Kidney glomerular epithelial cell (primary cell): ENCODE measurements at places on chromosomes 3 and 15.

GRCh38 chr15:87312221-87312620 lies 944.3 kb downstream of the NTRK3 start:
- no peak for DNase-seq

GRCh38 chr15:38602910-38603670 lies 38.5 kb upstream of the RASGRP1 start:
- DNase-seq, result no peak

GRCh38 chr3:152719264-152719663 lies 115.7 kb upstream of the P2RY1 start:
- DNase-seq, result no peak

GRCh38 chr15:75923756-75924155 lies 20.1 kb downstream of the FBXO22 start:
- no peak for DNase-seq

- DNase-seq, result peak; percentile 51
Observed at GRCh38 chr3:10164546-10165393, at the start of gene IRAK2. IRAK2 (plus strand) TSS chr3:10164919; CDS start chr3:10164955, 36 bp downstream.

- DNase-seq, result no peak
Observed at GRCh38 chr15:88089024-88089620, 167.4 kb downstream of the NTRK3 start.

DNA sequence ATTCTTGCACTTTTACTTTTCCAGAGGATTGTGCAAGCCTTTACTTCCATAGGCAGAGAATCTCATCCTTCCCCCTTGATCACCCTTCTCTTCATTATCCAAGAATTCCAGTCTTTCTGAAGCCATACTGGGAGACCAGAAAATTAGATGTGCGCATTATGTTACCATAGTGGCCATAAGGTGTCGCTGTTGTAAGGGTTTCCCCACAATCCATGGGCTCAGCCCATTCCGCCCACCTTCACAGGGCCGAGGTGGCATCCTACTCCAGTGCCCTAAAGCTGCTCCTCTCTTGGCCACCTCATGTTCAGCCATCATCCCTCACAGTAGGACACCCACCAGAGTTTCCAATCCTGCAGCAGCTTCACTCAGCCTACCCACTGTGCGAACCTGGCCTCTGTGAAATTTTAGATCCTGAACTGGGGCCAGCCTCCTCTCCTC lies 35.0 kb downstream of the CTSH start:
- no peak for DNase-seq

- no peak for DNase-seq
Observed at GRCh38 chr3:165390166-165390565, 194.0 kb upstream of the SLITRK3 start.

- DNase-seq, result no peak
Observed at GRCh38 chr15:88484682-88485331, 17.3 kb downstream of the MRPS11 start.

DNA sequence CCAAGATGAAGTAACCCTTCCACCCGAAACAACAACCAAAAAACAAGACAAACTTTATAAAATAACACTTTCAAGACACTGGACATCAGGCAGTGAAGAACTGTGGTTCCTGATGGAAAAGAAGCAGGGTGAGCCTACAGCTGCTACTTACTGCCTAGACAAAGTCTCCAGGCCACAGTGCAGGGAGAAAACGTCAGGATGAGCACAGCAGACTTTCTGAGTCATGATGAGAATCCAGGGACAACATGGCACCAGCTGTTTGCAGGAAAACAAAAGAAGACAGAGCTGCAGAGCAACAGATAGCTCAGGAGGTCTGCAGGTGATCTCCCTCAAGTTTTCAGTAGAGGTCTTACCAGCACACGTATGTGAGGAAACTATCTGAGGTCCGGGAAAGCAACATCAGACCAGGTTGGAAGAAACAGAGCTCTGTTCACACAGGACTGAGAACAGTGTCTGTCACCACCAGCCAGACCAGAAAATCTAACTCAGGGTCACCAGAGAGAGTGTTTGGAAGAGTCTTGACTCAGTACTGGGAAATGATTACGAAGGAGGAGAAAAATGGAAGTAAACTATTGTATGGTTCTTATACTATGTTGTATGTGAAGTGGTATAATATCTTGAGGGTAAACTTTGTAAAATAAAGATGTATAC lies 108.9 kb downstream of the ANO10 start:
- no peak for DNase-seq

- DNase-seq, result no peak
Observed at GRCh38 chr3:109116031-109116430, 1.9 kb downstream of the MORC1 start.

DNA sequence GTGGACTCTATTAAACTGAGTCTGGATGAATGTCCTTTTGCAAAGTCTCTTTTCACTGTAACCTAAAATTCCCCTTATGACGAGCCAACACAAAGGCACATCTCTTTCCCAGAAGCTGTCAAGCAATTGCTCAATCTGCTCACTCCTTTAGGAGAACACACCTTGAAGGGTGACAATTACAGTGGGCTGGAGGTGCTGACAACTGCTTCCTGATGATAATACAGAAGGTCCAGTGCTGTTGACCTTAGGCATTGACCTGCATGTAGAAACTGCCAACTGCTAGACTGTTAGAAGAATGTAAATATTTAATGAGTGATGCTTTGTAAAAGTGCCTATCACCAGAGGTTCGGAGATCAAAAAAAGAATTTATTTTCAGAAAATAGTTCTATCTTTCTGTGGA lies 757.7 kb downstream of the GRM7 start:
- no peak for DNase-seq

DNA sequence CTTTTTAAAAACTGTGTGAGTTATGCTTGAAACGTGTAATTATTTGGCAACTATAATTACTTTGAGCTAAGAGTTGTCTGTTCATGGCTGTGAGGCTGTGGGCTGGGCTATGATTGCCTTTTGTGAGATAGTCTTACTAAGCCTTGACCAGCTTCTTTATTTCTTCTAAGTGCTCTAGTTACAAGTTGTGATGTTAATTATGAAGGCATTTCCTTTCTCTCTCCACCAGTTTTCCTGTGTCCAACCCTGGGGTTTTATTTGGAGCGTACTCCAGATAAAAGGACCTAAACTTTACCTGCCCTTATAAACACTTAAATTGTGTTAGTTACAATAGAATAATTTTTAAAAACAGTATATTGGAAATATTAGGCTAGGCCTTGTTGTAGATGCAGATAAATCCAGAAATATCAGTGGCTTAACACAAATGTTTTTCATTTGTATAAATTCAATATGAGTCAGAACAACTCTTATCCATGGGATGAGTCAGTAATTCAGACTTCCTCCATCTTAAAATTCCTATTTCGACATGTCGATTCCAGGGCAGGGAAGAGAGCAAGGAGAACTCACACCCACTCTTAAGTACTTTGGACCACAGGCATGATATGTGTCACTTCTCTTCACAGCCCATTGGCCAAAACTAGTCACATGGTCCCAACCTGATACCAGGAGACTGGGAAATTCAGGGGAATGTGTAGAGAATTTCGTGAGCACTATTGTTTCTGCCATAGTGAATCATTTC lies 17.0 kb downstream of the TMEM62 start:
- peak; percentile 17 for DNase-seq

DNA sequence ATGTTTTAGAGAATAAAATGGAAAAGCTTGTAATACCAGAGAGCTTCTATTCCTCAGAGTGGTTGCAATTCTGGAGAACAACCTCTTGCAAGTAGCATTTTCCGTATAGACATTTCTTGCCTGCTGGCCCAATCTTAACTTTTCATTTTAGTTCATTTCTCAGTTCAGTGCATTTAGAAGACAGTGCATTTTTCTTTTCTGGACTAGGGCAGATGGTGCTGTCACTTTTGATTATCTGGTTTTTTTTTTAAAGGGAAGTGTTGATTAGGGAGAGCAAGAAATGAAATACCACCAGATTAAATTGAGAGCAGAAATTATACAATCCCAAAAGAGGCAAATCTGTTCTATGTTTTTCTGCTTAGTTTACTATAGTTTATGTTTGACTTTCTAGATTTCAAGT lies 172.7 kb downstream of the GHSR start:
- no peak for DNase-seq

DNA sequence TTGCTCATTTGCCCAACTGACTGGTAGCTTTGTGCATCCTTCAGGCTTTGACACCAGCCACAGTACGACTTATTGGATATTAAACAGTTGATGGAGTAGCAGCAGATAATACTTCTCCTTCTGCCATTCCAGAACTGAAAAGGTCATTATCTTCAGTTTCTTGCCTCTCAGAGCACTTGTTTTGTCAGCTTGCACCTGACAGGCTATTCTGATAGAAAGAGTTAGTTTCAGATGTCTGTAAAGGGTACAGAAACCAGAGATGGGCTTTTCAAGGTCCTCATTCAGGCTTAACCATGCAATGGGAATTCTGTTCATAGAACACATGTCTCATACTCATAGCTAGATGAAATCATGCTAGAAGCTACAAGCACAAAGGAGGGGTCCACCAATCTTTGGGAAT lies 367.2 kb downstream of the OTOL1 start:
- no peak for DNase-seq

DNA sequence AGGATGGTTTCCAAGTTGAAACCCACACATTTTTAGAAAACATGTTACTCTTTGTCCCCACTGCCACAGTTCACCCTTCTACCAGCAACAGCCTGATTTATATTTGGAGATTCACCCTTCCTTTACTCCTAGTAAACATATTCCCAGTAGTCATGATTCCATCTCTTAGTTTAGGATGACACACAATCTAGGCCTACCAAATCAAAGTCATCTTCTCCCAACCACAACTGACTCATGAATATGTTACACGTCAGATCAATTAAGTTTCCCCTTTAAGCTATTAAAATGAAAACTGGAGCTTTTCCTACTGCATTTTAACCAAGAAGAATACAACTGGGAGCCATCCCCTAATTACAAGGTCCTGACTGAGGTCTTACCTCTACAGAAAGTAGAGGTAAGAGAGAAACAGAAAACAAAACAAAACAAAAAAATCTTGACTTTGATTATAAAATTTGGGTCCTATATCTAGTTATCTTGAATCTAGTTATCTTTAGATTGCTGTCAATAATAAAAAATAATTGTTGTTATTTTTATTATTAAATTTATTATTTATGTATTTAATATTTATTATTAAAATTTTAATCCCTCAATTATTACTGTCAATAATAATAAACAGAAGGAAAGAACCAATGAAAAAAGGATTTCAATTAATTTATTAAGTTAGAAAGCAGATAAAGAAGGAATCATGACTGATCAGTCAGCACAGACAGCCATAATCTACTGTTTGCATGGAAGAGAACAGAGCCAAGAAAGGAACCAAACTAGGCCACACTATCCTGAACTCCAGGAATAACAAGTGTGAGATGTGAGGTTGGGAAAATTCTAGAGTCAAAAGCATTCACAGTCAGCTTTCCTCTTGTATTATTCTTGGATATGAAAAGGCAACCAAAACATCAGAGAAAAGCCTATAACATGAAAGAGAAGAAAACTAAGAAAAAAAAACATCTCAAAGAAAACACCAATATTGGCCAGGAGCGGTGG lies 12.5 kb downstream of the DPH6 start:
- no peak for DNase-seq

DNA sequence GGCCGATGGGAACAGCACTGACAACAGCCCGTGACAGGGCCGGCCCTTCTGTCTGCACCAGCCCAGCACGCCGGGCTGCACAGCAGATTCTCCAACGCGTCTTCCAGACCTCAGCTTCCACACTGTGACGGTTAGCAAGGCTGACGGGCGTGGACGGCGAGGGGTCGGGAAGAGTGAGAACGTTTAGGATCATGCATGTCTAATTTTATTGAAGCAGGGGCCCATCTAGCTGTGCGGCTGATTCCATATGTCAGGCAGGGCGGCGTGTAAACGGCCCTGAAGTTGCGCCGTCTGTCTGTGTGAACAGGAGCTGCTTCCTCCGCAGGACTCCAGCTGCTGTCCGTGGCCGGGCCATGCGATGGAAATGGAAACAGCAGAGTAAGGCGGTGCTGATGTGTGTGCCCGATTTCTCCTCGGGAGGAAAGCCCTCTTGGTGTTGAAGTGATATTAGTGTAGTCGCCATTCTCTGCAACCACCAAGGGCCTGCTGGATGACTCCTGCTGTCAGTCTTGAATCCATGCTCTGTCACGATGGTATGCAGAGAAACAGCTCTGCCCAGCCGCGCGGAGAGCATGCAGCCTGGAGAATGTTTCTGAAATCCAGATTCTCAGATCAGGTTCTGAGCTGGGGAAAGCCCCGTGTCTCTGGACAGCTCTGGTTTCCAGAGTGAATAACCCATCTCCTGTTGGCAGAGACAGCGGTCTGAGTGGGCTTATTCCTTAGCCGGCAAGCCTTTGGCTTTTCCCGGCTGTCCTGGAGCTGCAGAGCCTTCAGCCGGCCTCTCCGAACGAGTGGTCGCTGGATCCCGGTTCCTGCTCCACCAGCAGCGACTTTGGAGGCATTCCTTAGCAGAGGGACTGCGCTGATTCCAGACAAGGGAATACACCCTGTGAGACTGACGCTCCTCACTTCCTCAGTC lies 158.1 kb upstream of the UBE3A start:
- DNase-seq, result no peak

DNA sequence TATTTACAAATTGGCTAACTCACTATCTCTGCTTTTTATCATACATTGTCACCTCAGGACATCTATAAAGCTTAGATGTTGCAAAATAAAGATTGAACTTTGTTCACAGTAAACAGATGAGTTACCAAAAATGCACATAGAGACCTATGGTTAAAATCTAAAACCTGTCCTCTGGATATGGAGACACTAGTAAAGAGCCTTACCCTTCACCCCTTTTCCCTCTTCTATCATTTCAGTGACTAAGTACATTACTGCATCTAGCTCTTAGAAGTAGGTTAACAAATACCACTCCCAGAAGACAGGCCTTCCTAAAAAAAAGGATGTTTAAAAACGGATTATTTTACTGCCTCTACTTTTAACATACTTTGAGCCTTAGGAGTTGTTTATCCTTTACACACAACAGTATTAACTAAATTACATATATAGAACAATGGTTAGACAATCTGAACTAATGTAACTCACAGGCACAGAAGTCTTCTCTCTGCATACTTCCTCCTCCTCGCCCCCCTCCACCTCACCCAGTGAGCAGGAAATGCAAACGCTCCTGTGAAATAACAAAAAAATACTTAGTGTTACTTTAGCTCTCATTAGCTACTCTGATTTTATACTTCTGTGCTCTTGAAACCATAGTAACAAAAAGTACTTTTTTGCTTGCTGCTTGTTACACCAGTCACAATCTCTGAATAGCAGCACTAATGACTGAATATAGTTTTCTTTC lies 23.3 kb downstream of the IREB2 start:
- DNase-seq, result no peak

- no peak for DNase-seq
Observed at GRCh38 chr15:33113666-33114373, 80.7 kb downstream of the FMN1 start.

DNA sequence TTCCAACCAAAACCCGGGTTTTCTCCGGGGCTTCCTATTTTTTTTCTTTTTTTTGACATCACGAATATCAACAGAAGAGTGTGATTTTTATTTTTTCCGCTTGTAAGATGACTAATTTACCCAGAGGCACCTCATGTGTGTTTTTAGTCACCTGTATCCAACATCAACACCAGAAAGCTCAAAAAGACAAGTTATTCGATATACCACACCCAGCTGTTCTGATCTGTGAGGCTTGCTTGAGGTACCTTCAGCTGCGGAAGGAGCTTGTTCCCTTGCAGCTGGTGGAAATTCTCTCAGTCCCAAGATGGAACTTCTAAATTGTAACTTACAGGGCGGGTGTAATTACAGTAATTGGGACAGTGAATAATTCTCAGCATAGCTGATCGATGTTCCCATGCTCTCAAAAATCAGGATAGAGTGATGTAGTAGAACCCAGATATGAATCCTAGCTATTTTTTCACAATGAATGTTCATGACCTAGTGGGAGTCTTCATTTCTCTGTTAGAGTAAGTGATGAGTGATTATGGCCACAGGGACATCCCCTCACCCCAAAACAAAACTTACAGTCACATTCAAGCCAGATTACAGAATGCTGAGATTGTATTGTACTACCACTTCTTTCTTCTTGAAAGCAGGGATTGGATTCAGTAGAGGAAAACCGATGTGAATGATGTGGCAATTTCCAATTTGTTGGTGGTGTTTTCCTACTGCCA lies 232.1 kb downstream of the AGBL1 start:
- no peak for DNase-seq
